ENCODE measurements at places on chromosomes 2 and 18.

GRCh38 chr2:195559431-195559914 is 97.6 kb upstream of the SLC39A10 start:
- DNase-seq, result peak; percentile 97

DNA sequence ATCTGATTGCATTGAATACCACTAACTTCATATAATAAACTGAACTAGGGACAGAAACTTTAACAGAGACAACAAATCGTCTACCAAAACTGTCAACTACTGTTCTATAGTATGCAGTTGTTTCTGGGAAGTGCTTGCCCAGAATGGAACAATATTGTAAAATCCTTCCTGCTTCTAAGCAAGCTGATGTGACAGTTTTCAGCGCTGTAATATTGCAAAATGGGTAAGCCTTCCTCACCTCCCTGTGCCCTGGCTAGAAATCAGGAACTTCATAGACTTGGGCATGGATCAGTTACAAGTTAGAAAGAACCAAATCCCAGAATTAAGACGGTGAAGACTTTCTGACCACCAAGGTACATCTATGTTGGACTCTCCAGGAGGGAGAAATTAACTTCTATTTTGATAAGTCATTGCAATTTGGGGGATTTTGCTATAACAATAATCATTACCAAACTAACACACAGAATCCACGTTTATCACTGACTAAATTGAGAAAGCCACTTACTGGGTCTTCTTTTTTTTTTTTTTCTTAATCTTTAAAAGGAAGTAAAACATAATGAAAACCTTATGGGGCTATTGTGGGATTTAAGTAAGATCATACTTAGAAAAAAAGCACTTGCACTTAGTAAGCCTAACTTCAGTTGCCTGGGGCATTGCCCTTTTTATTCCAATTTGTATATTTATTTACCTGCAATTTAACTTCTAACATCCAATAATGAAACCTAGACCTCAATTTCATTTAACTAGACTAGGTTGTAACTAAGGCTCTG is 261.5 kb downstream of the TRIB2 start:
- DNase-seq, result peak; percentile 28

GRCh38 chr2:221817878-221818277 is 245.8 kb upstream of the EPHA4 start:
- no peak for DNase-seq

DNA sequence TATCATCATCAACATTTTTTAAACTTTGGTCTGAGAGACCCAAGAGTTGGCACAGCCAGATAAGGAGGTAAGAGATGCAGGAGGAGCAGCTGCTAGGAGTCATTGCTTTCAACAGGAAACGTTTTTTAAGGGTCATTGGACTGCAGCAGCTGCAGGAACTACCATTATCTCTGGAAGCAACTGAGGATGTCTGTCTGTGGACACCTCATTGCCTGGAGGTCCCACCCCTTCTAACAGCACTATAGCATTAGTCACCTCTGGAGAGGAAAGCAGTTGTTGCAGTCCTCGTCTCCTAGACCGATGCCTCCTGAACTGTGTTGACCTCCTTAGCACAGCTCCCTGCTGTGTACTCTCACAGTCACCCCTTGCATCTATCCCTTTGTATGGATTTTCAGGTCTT is 21.5 kb upstream of the FSHR start:
- no peak for DNase-seq

GRCh38 chr2:159086826-159087225 is 118.4 kb downstream of the TANC1 start:
- no peak for DNase-seq

DNA sequence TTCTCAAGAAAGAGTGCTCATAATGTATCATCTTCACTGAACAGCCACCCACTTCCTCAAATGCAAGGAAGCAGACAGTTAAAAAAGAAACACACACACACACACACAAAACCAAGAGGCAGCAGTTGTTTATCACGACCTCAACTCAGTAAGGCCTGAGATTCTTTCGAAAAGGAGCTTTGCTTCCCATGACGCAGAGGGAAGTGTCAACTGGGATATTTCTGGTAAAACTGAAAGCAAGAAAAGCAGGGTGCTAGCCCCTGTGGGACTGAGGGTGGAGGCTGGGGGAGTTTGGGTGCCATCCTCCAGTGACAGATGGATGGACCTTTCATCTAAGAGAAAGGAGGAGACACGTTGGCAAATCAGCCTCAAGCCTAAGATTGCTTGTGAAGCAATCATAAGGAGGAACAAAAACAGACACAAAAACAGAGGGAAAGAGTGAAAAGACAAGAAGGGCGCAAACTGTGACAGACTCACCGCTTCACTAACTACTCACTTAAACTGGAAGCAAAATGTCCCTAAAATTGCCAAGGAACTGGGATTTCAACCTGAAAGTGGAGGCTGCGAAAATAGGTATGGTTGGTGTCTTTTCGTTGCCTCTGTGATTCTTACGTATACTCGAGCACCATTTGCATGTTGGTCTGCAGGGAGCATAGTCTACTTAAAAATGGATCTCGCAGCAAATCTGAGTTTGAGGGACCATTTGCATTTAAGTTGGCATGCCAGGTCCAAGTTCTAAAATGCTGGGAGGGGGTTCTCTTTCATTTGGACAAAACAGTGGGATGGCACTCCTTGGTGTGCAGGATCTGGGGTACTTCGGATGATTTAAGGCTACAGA is at the start of gene ARHGAP25:
Gene ARHGAP25, plus strand, starts transcription at position 124 of the 838 bp plus-strand sequence. Its CDS starts 389 bp downstream, at position 513.
- no peak for DNase-seq

DNA sequence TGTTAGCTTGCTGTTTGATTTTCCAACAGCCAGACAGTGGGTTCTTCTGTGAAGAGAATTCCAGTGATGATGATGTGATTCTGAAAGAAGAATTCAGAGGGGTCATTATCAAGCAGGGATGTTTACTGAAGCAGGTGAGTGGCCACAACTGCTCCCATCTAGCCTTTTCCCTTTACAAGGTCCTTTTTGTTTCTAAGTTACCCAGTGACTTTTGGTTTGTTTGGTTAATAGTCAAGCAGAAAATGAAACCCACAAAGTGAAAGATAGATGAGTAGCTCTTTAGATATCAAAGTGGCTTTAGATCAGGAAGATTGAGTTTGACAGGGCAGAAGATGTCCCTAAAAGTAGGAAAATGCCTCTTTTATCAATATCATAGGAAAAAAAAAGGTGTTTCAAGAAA is 23.3 kb downstream of the PLEK start:
- DNase-seq, result no peak

DNA sequence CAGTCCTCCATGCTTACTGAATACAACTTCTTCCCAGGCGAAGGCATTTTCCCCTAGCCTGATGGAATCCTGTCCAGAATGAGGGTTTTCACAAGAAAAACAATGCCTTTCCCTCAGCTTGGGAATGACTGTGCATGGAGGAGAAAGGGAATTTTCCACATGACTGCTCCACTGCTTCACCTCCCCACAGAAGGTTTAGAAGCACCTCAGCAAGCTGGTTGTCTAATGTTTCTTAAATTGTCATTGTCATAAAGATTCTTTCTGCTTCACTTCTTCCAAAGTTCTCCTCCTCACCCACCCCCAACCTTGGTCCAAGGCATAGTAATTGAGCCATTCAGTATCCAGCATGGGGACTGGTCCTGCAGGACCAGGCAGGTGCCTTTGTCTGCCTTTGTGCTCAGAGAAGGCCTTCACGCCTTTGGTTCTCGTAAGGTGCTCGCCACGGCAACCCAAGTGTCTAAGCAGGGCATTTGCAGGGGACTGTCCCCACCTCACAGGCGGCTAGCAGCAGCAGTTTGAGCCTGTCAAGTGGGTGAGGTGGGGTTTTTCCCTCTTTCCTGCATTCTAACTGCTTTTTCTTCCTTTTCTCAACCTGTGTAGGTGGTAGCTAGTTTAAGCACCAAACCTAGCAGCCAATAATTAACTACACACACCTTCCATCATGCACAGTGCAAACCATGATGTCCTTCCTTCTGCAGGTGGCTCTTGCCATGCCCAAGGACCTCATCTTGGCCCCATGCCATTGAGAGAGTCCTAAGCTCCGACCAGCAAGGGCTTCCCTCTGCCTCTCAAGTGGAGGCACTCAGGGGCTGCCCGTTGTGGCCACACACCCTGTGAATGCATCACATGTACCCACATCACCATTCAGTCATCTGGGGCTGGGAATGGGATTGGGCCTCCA is 65.7 kb upstream of the BCL2L11 start:
- DNase-seq, result no peak

- peak; percentile 6 for DNase-seq
These were observed 31.3 kb upstream of the CNTNAP5 start for GRCh38 chr2:123993728-123994323.

DNA sequence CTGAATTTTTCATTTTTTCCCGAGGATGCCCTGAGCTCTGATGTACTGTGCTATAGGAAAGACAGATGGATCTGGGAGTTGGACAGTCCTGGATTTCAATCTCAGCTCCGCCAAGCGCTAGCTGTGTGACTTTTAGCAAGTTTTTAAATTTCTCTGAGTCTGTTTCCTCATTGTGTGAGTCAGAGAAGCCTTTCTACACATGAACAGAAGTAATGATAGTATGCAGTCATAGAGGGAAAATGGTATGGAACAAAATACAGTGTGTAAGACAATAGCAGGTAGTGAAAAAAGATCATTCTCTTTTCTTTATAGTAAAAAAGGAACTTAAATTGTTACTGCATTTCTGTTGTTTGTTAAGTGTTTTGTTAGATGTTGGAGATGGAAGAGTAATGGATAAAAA is 52.4 kb upstream of the PPM1B start:
- no peak for DNase-seq
